ENCODE measurements at places on chromosomes 4 and X.

- DNase-seq: no peak
Observed at GRCh38 chr4:185697488-185697887, 114.5 kb downstream of the SORBS2 start.

- DNase-seq: no peak
Observed at GRCh38 chrX:56468441-56468840, 95.0 kb upstream of the UBQLN2 start.

GRCh38 chr4:121213940-121214339 is 49.8 kb upstream of the TNIP3 start:
- DNase-seq: no peak

DNA sequence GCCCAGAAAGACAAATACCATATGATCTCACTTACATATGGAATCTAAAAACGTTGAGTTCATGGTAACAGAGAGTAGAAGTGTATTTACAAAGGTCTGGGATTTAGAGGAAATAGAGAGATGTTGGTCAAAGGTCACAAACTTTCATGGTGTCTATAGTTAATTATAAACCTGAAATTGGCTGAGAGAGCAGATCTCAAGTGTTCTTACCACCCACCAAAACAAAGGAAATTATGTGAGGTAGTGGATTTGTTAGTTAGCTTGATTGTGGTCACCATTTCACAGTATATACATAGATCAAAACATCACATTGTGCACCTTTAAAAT is 186.8 kb downstream of the NWD2 start:
- DNase-seq: no peak

DNA sequence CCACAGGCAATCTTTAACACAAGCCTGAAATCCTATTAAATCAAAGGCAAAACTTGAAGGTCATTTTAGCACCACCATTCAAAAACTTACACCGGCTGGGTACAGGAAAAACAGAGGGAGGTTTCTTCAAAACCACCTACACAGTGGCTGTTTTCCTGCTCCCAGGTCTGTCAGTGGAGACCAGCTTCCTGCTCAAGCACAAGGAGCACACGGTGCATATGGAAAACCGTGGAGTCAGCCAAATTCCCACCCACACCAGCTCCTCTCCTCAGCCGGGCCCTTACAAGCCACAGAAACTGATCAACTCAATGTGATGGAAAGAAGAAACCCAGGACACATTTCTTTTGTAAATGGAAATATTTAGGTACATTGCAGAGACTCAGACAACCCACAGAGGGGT is 14.3 kb upstream of the FAM241A start:
- no peak for DNase-seq

DNA sequence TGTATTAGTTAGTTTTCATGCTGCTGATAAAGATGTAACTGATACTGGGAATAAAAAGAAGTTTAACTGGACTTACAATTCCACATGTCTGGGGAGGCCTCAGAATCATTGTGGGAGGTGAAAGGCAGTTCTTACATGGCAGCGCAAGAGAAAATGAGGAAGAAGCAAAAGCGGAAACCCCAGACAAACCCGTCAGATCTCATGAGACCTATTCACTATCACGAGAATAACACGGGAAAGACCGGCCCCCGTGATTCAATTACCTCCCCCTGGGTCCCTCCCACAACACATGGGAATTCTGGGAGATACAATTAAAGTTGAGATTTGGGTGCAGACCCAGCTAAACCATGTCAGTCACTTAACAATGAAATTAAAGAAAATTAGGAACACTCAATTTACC is 499.1 kb downstream of the FSTL5 start:
- no peak for DNase-seq

DNA sequence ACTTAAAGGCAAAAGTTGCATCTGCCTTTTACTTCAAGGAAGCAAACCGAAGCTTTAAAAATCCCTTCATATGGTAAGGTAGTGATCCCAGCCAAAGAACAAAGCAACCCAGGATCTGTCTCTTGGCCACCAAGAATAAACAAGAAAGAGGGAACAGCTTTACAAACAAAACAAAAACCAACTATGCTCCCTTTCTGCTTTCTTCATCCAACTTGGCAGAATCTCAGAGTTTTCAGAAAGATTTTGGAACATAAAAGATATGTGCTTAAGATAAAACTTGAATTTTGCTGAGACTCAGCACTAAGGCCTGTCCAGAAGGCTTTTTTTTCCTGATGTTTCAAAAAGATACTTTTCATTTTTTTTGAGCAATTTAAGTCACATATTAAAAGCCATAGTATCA is 94.0 kb downstream of the COL4A6 start:
- DNase-seq: no peak

GRCh38 chr4:106607558-106607957 is 239.0 kb upstream of the GIMD1 start:
- DNase-seq: no peak

DNA sequence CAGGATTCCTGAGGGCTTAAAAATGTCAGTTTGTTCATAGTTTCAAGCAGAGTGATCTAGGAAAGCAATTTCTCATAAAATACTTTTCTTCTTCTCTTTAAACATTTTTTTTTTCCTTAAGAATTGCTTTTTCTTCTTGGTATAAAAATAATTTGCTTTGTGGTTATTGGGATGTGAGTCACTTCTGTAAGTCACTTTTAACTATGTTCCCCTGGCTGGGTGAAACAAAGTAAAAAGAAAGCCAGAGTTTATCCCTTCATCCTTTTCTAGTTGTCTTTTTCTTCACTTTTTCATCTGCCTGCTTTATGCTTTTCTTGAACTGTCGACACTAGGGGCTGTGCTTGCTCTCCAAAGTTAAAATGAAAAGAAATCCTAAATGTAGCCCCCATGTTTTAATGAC is 33.5 kb downstream of the ARSJ start:
- DNase-seq: no peak

DNA sequence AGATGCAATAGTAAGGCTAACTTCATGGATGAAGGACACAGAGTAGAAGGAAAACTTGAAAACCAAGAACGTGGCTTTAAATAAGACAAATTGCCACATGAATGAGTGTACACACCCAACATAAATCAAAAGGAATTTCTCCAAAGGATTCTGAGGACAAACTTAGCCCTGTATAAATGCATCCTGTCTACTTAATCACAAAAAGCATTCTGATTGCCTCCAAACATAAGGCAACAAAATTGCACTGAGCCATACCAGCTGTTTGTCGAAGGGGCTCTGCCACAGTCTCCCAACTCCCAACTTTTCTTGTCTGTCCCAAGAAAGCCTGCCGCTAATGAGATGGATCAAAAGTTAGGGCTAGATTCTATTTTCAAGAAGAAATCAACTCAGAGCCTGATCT is 194.3 kb downstream of the SOWAHB start:
- no peak for DNase-seq

DNA sequence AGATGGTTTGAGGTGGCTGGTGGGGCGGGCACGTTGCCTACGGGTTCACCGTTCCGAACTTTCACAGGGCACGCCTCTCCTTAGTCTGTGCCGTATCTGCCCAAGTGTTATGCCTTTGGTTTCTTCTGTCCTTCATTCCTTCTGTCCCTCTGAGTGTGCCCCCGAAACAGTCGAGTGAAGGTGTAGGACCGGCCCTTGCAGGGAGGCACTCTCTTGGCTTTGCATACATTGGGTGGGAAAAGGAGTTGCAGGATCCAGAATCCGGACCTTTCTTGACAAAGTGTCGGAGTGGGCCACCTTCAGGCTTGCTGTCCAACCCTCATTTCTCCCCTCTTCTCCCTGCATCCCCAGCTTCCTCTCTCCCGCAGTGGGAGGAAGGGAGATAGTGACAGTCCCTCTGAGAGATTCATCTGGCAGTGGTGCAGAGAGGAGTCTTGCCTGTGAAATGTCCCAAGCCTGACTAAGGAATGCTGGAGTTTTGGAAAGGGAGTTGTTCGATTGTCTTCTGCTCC is 569 bp downstream of the ARFIP1 start:
- DNase-seq: no peak

GRCh38 chrX:112734290-112734689 is 54.6 kb upstream of the LHFPL1 start:
- no peak for DNase-seq

- DNase-seq: no peak
Observed at GRCh38 chrX:20522420-20522819, 255.7 kb upstream of the RPS6KA3 start.

GRCh38 chrX:133638285-133638684 is 223.0 kb upstream of the GPC4 start:
- DNase-seq: no peak

DNA sequence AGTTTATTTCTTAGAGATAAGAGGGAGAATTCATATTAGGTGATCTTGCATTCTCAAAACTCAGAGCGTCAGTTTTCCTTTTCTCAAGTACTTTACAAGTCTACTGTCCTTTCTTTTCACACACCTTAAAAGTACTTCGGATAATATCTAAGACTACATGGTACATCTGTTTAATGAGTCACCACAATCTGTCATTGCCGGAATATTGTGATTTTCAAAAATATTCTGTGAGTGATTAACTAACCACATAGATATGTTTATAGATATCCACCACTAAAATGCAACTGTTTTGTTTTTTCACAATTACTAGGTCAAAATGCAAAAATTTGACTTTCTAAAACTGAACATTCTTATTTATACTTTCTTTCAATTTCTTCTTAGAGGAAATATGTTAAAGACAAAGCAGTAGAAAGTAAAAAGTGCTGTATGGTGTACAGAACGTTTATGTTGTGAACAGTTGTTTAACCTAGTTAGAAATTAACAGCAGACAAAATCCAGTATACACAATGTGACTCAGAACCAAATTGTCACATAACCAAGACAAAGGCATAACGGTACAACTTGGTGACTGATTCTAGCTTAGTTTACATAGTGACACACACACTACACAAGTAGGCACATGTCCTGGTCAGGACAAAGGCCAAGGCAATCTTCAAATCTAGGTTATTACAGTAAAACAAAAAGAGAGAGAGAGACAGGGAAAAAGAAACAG is 482.9 kb downstream of the NAF1 start:
- no peak for DNase-seq

DNA sequence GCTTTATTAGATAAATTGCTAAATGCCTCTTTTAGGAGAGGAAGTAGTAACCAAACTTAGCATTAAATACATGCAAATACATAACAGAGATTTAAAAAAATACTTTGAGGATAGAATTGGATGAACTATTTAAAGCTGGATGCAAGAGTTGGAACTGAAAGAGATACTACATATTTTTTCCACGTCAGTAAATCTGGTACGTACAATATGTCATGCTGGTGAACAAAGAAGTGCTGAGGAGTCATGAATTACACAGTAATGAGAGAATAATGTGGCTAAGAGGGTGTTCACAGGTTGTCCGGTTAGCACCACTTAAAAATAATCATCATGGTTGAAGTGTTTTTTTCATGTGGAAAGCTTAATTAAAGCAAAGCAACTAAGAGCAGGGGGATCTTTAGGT is 184.1 kb upstream of the FRMPD4 start:
- no peak for DNase-seq

GRCh38 chr4:107017443-107018343 is 18.4 kb downstream of the DKK2 start:
- no peak for DNase-seq

DNA sequence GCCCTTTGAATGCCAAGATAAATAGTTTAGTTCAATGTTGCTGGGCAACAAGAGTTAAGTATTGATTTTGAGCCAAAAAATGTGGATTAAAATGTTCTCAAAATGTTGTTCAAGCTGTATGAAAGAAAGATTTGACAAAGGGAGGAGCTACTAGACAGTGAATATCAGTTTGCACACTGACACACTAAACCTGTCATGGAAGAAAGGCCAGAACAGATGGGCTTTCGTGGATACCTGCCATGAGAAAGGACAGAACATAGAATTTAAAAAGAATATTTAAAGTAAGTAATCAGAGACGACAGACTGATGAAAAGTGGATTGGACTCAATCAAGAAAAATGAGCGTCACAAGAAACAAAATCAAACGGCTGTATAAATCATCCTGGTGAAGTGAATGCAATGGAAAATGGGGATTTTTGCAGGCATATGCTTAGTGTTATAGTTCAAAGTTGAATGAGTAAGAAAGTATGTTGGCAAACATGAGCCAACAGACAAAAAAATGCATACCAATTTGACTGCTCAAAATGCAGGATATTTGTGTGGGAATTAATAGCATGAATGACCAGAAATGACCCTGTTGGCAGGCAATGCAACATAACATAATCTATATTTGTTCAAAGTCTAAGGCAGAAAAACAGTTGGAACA is 7.4 kb downstream of the PCDH18 start:
- DNase-seq: no peak

DNA sequence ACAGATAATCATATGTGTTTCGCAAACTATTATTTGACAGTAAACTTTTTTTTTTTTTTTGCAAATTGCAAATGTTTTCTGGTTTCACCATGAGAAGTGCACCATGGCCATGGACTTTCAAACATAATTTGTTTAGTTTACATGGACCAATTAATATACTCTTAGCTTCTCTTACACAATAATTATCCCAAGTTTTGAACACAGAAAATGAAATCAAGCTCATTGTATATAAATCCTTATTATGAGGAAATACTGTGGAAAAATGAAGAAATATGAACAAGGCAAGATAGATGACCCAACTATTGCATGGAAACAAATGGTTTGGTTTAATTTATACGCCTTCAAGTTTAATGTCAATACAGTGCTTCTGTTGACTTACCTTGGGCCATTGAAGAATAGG is 3.9 kb downstream of the FGF5 start:
- no peak for DNase-seq

DNA sequence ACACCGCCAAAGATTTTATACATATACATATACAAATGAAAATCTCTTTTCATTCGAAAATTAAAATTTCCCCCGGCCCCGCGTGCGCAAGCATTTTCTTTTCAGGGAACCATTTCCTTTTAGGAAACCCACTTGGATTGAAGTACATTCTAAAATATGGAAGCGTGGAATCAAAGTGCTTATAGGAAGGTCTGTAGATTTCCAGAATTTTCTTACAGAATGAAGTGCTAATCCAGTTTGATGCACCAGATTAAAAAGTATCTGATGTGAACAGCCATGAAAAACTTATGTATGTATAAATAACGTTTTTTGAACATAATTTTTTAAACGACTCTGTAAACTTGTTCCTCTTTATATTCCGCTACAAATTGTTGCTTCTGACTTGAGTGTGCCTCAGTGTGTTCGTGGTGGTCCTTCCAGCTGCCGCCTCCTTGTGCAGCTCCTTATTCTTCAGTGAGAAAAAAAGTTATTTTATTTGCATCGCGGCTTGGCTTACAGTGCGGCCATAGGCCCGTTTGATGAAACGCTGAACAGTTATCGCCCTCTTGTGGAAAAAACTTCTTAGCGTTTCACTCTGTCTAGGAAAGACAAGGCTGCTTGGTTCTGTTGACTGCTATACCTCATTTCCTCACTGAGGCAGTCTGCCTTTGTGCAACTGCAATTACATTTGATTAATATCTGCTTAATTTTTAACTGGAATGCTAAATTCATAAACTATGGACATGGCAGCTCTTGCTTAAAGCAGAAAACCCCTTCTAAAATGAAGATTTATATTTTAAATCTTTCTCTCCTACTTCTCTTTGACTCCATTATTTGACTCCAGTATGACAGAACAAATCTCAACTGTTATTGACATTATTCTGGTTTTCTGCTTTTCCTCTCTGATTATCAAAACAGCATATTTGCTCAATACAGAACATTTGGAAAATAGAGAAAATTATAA is 4.7 kb upstream of the NKX6-1 start:
- DNase-seq: no peak

Measured in stimulated activated naive CD8-positive, alpha-beta T cell treated with anti-CD3 and anti-CD28 coated beads, Interleukin-15, amount 100 ng/mL, for 72 hours (primary cell).